ENCODE measurements at places on chromosomes 7 and 10.
A peak's percentile ranks its signal among the peaks of the same experiment; 100 is the strongest.

DNA sequence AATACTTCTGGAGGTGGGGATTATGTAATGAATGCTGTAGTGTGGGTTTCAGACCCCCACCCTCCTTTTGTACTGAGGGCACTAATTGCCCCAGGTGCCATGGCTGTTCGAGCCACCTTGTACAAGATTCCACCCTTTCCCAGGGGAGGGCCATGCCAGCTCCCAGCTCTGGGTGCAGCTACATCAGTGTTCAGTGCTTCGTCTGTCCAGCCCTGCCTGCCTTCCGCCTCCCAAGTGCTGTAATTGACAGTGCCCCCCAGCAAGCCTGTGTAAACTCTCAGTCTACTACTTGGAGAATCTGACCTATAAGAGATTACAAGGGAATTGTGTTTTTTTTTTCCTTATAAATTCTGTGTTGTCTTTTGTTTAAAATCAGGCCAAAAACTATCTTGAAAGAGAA lies 33.0 kb downstream of the GTF2I start:
- DNase-seq: no peak

DNA sequence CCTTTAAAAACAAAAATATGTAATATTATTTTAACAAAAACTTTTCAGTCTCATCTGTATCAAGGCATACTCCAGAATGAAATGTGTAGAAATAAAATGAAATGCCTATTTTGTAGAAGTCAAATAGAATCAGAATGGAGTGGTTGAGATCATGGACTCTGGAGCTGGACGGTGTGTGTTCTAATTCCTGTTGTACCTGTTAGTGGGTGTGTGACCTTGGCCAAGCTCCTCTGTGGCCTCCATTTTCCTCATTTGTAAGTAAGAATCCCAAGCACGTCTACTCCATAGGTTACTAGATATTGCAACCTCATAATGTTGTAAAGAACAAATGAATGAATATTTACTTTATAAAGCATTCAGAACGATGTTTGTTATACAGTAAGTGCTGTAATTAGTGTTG lies 74.9 kb downstream of the HDAC9 start:
- DNase-seq: peak; percentile 43

GRCh38 chr10:73956476-73957359 lies 41.2 kb upstream of the VCL start:
- DNase-seq: no peak

DNA sequence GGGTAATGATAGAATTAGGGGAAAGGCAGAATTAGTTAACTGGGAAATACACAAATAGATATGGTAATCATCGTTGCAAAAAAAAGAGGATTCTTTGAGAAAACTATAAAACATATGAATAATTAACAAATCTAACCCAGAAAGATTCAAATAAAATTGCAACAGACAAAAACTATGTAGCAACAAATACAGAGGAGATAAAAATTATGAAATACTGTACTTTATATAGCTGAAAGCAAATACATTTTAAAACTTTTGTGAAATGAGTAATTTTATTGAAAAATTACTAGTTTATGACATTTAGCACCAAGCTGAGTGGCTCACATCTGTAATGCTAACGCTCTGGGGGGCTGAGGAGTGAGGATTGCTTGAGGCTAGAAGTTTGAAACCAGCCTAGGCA lies 356.7 kb downstream of the CALN1 start:
- no peak for DNase-seq

DNA sequence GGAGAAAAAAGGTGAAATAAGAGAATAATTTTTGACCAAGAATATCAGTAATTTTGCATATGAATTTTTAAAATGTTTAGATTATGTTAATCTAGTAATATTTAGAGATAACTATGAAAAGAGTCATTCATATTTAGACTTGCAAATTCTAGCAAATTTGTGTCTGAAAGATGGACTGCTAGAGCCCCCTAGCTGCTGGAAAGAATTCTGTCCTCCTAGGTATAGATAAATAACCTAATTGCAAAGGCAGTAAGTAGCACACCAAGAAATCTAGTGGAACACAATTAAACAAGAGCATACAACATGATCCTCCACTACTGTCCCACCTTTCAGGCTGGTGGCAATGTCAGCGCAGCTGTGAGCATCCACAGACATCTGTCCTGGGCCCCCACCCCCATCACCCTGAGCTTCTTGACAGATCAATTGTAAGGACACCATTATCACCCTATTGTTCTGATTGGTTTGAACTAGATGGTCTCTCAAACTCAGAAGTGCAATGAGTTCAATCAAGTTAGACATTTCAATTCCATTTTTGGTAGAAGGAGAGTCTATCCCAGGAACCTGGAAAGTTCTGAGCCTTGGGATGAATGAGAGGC lies 15.0 kb upstream of the GFRA1 start:
- DNase-seq: peak; percentile 74

DNA sequence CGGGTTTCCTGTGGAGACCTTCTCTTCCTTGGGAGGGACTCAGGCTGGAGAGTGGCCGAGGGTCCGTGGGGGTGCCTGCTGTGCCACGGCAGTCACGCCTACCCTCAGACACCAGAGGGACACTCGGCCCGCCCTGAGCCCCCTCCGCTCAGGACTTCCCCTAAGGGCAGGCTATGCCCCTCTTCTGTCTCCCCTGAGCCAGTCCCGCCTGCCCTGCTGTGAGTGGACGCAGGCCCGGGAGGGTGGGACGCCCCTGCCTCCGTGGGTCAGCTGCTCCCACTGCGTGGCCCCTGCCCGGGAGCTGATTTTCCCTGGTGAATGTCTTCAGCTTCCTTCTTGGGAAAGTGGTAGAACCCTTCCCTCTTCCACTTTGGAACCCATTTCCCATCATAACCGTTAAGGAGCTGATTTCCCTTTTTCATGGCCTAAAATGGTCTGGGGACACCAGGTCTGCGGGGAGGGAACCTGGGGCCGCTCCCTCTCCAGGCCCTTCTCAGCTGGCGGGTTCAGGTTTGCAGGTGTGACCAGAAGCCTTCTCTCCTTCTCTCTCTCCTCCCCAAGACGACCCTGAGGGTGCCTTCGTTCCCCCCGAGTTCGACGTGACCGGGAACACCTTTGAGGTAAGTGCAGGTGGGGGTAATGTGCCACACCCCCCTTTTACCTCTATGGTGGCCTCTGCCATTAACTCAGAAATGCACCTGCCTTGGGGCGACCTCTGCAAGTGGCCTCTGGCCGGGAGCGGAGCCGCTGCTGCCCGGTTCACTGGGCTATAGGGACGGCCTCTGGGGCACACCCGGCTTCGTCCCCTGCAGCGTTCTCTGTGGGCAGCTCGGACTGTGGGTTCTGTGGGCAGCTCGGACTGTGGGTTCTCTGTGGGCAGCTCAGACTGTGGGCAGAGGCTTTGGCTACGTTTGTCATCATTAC lies 7.9 kb downstream of the KNDC1 start:
- DNase-seq: no peak

DNA sequence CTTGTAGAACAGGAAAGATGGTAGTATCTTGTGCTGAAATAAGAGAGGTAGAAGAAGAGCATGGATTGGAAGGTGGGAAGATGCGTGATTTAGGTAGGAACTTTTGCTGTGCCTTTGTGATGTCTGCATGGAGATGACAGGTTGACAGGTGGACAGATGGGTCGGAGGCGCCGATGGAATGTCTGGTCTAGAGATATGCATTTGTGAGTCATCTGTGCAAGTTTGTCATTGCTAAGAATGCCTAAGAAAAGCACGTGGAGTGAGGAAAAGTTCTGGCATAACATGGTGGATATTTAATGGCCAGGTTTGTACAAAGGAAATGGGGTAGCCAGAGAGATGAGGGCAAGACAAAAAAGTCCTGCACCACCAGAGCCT lies 76.0 kb upstream of the ARMC3 start:
- no peak for DNase-seq

- no peak for DNase-seq
Observed at GRCh38 chr7:78062214-78062613, 263.6 kb downstream of the PHTF2 start.

- DNase-seq: no peak
Observed at GRCh38 chr10:124926548-124926947, 15.4 kb upstream of the ZRANB1 start.

- no peak for DNase-seq
Observed at GRCh38 chr7:2566890-2567678, 8.3 kb downstream of the IQCE start.

GRCh38 chr10:95464280-95464679 lies 96.9 kb downstream of the SORBS1 start:
- peak; percentile 16 for DNase-seq

DNA sequence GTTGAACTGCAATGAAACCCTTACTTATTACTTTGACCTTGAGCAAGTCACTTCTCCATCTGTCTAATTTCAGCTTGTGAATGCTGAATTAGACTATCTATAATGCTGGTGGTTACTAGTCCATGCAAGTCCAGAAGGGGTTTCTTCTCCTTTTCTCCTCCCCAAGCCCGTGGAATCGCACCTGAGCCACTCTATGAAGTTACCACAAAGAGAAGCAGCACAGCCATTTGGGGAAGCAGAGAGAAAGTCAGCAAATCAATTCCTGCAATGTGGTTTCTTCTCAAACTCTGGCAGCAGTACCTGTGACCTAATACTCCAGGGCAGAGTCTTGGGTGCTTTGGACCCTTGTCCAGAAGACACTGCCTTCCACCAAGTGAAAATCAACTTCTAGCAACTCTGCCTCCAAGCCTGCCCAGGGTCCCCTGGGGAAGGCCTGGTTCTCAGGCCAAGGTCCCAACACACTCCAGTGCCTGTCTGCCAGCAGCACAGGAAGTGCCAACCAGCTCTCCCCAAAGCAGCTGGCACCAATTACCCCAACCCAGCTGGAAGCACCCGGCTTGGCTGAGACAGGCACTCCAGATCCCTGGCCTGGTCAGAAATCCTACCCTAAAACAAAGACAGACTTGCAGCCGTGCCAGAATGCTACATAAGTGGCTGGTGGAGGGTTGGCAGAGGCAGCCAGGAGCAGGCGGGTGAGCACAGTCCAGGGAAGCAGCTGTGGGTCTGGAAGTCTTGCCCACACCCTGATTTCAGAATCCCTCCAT lies 200.3 kb downstream of the LSM5 start:
- no peak for DNase-seq

DNA sequence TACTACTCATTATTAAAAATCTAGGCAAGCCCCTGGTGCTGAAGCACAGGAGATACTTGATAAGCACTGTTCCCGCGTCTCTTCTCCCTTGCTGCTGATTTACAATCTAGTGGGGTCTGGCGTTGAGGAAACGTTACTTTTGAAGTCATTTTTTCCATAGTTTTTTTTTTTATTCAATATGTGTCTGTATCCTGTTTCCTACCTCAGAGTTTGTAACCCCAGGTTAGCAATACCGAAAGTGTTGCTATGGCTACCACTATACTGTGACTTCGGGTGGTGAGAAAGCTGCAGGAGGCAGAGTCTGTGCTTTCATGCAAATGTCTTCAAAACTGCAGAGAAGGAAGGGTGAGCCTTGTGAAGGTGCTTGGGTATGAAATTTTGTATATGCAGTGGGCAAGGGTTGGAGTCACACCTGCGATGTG lies 458.8 kb upstream of the GHITM start:
- DNase-seq: no peak

GRCh38 chr7:19919261-19920095 lies 146.1 kb upstream of the TMEM196 start:
- DNase-seq: no peak

- peak; percentile 91 for DNase-seq
Observed at GRCh38 chr7:18508443-18509427, 13.2 kb downstream of the HDAC9 start.

GRCh38 chr10:36280321-36280741 lies 638.2 kb upstream of the FZD8 start:
- no peak for DNase-seq

DNA sequence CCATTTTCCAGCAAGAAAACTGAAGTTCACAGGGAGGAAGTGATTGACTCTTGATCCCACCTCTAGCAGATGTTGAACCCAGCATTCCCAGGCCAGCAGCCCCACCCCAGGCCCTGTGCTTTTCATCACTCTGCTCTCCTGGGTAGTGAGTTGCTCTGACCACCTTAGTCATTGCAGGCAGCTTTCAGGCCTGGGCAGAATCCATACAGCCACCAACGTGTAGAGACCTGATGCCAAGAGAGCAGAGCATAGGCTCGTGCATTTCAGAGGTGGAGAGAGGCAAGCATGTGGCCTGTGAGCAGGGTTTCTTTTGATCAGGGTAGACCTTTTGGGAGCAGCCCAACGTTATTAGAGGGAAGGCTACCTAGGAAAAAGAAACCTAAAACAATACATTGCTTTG lies 334.6 kb downstream of the PTEN start:
- no peak for DNase-seq

GRCh38 chr7:93212881-93213280 lies 13.4 kb downstream of the HEPACAM2 start:
- peak; percentile 10 for DNase-seq

DNA sequence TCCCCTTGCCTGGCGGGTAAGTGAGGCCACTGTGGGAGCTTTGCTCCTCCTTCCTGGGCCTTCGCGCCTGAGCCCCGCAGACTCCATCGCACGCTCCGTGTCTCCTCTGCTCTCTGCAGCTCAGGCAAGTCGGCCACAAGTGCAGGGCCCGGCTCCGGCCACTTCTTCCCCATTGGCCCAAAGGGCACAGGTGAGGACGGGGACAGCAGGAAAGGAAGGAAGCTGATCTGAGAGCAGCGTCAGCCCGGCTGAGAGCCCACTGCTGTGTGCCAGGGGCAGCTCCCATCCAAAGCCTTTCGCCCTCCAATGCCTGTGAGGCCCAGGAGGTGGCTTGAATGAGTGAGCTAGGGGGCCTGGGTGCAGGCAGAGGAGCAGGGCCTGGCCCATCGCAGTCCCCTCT lies 33.7 kb upstream of the RHEB start:
- peak; percentile 74 for DNase-seq

GRCh38 chr10:129614341-129614740 lies 147.3 kb downstream of the MGMT start:
- DNase-seq: no peak

DNA sequence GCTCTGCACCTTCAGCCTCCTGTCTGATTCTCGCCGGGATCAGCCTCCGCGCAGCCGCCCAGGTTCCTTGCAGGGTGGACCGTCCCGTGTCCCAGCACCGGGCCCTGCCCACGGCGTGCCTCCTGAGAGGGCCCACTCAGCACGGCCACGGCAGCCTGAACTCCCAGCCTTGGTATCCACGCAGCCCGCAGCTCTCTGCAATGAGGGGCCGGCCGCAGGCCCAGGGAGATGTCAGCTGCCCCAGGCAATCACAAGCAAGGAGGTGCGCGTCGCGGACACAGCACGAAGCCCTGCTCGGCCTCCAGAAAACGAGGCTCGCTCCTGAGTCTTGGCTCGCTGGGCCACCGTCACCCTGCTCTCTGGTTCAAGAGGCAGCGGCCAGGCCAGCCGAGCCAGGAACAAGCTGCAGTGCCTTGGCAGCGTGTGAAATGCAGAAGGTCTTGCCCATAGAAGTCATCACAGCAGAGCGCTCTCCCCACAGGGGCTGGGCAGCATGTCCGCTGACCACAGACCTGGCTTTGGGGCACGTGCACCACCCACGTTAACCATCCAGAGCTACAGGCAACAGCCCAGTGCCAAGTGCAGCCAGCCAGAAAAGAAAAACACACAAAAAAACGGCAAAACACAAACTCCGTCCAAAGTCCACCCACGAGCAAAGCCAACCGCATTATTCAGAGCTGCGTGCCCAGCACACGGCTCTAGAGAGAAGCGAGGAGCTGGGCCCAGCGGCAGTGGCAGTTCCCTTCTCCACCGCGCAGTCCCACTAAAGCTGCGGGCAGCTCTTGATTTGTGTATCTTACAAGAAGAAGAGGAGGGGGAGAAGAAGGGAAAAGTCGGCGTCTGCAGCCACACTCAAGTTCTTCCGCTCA lies 13.9 kb downstream of the GPER1 start:
- DNase-seq: no peak

Measured in DMS53 (cell line).